Osteocyte (in vitro differentiated cells): ENCODE measurements at places on chromosomes 12 and 14. TPM values are rescaled to one million over a fixed set of nuclear protein-coding genes. Genes with fewer than 3 reads are reported as not detected.

Gene KLRC1
- total RNA-seq, result not detected in 2 replicates

Gene AICDA
- total RNA-seq, result not detected in 2 replicates

Gene TAS2R7
- total RNA-seq, result not detected in 2 replicates

Gene FSCB
- not detected in 2 replicates for total RNA-seq

- DNase-seq, result no peak
- H3K27me3 ChIP-seq, result no peaks in the 10 kb centered on the region
- H3K27ac ChIP-seq, result no peak overlapping the region
- H3K4me1 ChIP-seq, result no peaks in the 10 kb centered on the region
Measured at GRCh38 chr12:55777856-55778255, 34.9 kb downstream of the GDF11 start.

GRCh38 chr12:67484791-67485480 lies 163.6 kb upstream of the DYRK2 start:
- no peak overlapping the region for H3K27ac ChIP-seq
- H3K4me3 ChIP-seq, result no peak overlapping the region
- no peak for DNase-seq
- H3K4me1 ChIP-seq, result no peaks in the 10 kb centered on the region
- H3K36me3 ChIP-seq, result peaks cover 4% of the 10 kb centered on the region
- H3K27me3 ChIP-seq, result no peaks in the 10 kb centered on the region

DNA sequence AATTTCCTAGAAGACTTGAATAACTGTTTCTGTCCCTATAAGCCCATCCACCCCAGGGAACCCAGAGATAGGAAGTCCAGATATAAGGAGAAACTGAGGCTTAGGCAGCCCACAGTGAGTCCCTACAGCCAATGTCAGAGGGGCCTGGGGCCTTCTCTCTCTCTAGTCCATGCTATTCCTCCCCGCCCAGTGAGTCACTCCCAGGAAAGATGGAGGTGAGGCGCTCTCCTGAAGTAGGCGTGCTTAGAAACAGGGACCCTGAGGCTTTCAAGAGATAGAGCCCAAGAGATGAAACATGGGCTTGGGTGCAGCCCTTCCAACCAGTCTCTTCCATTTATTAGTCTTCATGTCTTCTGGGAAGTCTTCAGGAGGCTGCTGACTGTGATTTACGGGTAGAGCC lies 2.3 kb upstream of the SMUG1 start:
- no peak overlapping the region for H3K4me3 ChIP-seq
- no peak for DNase-seq
- peaks cover 17% of the 10 kb centered on the region for H3K4me1 ChIP-seq
- H3K27me3 ChIP-seq, result peaks cover 46% of the 10 kb centered on the region
- no peak overlapping the region for H3K27ac ChIP-seq

DNA sequence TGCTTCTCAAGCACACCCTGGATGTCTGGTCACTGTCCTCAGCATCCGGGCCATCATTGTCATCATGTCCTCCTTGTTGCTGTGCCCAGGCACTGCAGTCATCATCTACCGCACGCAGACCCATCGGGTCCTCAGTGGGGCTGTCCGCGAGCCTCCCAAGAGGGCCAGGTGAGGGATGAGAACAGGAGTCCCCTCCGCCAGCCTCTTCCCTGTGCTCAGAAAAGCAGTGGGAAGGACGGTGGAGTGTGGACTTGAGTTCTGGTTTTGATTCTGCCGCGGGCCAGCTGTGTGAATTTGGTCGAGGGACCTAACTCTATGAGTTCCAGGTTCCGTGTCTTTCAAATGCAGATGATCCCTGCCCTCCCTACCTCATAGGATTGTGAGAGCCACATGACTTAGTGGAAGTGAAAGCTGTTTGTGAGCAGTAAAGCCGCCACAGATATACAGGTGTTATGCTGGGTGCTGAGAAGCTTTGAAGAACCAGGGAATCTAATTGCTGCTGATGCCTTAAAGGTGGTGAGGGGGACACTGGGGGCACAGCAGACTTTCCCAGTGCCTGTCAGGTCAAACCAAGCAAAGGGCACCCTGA lies 122.9 kb upstream of the RAP1B start:
- no peak overlapping the region for H3K27ac ChIP-seq
- H3K36me3 ChIP-seq, result no peaks in the 10 kb centered on the region
- H3K4me1 ChIP-seq, result peaks cover 14% of the 10 kb centered on the region
- no peak for DNase-seq

GRCh38 chr14:83331513-83331912 lies 1797.9 kb upstream of the SEL1L start:
- H3K27ac ChIP-seq, result no peak overlapping the region
- H3K36me3 ChIP-seq, result no peaks in the 10 kb centered on the region
- DNase-seq, result no peak
- H3K4me3 ChIP-seq, result no peak overlapping the region

GRCh38 chr14:75978249-75978731 lies 3.5 kb downstream of the TGFB3 start:
- peak overlapping the region; percentile 96 for H3K27ac ChIP-seq
- H3K36me3 ChIP-seq, result peaks cover 12% of the 10 kb centered on the region
- H3K4me1 ChIP-seq, result peaks cover 67% of the 10 kb centered on the region
- H3K4me3 ChIP-seq, result peak overlapping the region; percentile 83
- no peak for DNase-seq
- H3K27me3 ChIP-seq, result no peaks in the 10 kb centered on the region

- DNase-seq, result no peak
- H3K4me3 ChIP-seq, result no peak overlapping the region
- no peak overlapping the region for H3K27ac ChIP-seq
- H3K4me1 ChIP-seq, result no peaks in the 10 kb centered on the region
- no peaks in the 10 kb centered on the region for H3K27me3 ChIP-seq
Measured at GRCh38 chr12:118526255-118527095, 150.1 kb downstream of the SUDS3 start.

GRCh38 chr14:74979442-74980397 lies 23.0 kb upstream of the EIF2B2 start:
- no peaks in the 10 kb centered on the region for H3K36me3 ChIP-seq
- no peak overlapping the region for H3K4me3 ChIP-seq
- H3K27ac ChIP-seq, result peak overlapping the region; percentile 92
- peaks cover 67% of the 10 kb centered on the region for H3K4me1 ChIP-seq
- H3K27me3 ChIP-seq, result peaks cover 11% of the 10 kb centered on the region

DNA sequence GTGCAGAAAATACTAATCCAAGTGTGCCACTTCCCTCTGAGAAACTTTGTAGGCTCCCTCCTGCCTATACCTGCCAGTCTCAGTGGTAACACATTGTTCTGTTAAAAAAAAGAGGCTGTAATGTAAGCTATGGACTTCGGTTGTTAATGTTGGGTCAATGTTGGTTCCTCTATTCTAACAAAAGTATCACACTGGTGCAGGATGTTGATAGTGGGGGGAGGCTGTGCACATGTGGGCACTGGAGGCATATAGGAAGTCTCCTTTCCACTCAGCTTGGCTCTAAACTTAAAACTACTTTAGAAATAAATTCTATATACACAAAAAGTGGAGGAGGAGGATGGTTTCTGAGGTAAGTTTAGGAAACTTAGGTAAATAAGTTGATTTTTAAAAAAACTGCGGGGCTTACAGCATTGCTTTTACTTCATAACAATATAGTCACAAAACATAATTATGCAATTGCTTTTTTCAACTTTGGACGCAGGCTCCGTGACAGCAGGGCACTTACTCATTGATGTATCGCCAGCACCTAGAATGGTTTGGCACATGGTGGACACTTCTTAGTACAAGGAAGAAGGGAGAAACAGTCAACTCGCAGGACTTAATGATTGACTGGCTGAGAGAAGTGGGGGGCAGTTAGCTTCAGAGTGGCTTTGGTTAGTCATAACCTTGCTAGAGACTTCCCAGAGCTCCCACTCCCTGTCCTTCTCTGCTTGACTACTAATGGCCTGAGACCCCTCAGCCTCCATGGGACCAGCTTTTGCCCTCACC lies 7.9 kb upstream of the NYNRIN start:
- H3K27ac ChIP-seq, result no peak overlapping the region
- no peak overlapping the region for H3K4me3 ChIP-seq
- H3K36me3 ChIP-seq, result no peaks in the 10 kb centered on the region
- peaks cover 16% of the 10 kb centered on the region for H3K27me3 ChIP-seq
- DNase-seq, result no peak
